Hippocampal formation (tissue), 2 donors: ENCODE measurements at places on chromosomes 2 and 18.

DNA sequence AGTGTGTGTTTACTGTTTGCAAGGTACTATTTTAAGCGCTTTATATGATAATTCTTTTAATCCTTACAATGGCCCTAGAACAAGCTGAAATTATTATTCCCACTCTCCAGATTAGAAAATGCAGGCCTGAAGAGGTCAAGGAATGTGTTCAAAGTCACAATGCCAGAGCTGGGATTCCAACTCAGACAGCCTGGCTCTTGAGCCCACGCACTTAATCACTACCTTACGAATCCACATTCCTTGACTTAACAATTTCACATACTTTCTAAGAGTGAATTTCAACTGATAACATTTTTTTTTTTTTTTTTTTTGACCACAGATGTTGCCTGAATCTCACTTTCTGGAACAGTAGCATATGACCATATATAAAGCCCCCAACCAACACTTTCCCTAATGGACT is 400.3 kb downstream of the NCKAP5 start:
- no peak for DNase-seq

DNA sequence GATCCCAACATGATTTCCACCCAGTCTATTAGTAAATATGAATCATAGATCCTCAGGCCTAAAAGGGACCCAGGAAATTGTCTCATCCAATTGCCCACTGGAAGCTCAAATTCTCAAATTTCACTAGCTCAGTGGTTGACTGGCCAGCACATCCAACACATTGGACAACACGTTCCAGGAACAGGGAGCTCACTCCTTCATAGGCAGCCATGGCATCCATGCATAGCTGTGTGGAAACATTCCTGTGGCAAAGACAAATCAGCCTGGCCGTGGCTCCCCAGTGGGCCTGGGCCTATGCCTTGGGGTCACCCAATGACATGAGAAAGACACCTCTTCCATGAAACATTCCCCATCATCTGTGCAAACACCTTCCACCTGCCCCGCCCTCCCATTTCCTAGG is 261.1 kb downstream of the ANAPC1 start:
- no peak for DNase-seq

DNA sequence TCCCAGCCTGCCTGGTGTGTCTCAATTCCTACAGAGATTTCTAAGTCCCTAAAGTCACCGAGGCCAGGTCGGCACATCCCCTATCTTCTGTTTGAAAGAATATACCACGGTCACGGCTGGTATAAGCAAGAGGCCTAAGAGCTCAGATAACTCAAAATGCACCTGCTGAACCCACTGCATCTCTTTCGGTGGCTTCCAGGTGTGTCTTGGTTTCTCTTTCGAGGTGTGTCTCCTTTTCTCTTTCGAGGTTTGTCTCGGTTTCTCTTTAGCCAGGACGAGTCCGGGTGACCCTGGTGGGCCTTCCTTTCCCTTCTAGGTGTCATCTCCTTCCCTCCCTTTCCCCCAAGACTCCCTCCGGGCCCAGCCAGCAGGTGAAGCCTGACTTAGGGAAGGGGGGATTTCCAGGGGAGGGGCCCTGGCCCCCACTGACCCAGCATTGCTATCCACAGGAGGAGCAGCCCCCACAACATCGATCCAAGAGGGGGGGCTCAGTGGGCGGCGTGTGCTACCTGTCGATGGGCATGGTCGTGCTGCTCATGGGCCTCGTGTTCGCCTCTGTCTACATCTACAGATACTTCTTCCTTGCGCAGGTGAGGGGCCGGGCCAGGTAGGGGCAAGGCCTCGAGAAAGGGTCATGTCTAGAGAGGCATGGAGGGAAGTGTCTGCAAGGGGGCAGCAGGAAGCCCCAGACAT is 8.4 kb downstream of the ITM2C start:
- no peak for DNase-seq

DNA sequence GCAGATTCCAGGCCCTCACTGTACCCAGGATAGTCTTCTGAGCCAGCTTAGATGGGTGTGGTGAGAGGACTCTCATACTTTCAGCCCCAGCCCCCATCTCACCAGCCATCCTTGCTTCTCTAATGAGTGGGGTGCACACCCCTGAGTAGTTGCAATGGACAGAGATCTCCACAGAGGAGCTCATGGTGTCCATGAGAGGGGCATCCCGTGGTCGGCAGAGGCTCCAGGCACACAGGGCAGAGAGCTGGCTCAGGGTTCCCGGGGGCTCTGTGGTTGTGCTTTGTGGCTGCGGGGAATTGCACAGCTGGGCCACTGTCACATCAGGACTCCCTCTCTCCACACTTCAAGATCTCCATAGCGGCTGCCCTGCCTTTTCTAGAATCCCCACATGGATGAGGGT is 226.0 kb upstream of the PXDN start:
- no peak for DNase-seq

DNA sequence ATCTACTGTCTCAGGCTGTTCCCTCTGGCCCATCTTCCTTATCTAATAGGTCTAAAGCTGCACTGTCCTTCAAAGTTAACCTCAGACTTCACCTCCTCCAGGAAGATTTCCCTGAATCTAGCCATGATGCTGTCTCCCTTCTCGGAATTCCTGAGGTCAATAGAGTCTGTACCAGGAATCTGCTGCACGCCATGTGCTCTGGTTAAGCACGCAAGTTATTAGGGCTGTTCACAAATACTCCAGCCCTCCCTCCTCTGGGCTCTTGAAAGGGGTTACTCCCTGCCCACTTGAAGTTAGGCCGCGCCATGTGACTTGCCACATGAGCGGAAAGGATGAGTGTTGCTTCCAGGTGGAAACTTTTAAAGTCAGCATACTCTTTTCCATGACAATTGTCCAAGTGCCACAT is 43.6 kb downstream of the MCFD2 start:
- no peak for DNase-seq

GRCh38 chr2:164009756-164010337 is 274.0 kb upstream of the FIGN start:
- no peak for DNase-seq

GRCh38 chr2:47891369-47892337 is 14.6 kb downstream of the FBXO11 start:
- no peak for DNase-seq

- no peak for DNase-seq
Observed at GRCh38 chr2:70121627-70122372, 34.5 kb downstream of the PCBP1 start.

DNA sequence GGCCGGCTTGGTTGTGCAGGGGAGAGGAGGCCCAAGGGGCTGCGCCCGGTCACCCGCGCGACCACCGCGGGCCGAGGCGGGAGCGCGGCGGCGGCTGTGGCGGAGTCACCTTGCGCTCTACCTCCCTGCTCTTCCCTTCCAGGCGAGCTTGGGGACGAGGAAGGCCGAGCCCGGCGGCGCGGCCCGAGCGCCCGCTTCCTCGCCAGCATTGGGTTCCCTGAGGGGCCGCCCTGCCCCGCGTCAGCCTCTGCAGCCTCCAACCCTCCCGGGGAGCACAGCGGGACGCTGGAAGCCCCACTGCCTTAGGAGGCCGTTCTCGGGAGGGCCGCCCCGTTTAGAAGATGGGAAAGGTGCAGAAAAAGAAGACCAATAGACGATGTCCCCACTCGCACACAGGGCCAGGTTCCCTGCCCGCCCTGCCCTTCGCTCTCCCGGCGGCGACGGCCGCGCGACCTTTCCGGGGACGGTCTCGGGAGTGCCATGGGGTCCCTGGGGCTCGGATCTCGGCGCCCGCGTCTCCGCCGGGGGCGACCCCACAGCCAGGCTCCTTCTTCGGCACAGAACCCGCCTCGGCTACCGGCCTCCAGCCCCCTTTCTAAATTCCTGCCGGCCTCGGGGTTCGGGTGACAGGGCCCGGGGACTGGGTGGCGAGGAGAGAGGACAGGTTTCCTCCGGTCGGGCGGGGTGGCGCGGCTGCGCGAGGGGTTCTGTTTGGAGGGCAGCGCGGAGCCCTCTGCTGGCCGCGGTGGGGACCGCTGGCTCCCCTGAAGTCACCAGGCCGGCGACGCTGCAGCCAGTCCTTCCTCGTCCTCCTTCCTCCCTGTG is 85.5 kb downstream of the HS6ST1 start:
- peak; percentile 82 for DNase-seq

DNA sequence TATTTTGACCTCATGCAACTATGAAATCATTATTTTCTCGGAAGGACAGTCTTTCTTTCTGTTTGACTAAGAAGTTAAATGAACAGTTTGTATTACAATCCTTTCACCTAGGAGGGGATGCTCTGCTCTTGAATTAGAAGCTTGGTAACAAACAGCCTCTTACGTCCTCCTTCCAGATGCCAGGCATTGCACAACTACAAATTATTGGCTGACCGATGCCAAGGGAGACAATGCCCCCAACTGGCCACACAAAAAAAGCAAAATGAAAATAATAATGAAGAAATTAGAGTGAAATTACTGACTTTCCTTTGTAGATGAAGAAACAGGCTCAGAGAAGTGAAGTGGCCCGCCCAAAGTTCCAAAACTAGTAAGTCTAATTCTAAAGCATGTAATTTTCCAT is 177.9 kb downstream of the CYRIA start:
- DNase-seq, result peak; percentile 22

DNA sequence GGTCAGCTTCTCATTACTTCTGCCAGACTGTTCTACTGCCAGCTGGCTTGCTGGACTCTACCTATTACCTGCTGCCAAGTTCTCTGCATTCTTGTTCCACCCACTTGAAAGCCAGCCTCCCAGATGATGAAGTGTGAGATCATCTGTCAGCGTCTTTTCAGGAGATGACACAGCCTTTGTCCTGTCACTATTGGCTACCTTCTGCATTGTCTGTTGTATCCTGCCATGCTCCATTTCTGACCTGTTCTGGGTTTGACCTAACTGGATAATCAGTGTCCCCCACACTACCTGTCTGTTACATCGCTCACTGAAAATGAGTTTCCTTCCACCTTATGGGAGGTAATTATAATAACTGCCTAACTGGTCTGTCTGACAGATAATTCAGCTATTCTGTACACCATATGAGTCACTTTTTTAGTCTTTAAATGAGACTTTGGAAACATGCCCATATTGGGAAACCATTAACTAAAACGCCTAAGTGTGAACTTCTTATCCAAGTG is 520.6 kb downstream of the METTL4 start:
- DNase-seq, result no peak

- no peak for DNase-seq
Observed at GRCh38 chr2:25292408-25292807, 49.3 kb downstream of the DNMT3A start.

DNA sequence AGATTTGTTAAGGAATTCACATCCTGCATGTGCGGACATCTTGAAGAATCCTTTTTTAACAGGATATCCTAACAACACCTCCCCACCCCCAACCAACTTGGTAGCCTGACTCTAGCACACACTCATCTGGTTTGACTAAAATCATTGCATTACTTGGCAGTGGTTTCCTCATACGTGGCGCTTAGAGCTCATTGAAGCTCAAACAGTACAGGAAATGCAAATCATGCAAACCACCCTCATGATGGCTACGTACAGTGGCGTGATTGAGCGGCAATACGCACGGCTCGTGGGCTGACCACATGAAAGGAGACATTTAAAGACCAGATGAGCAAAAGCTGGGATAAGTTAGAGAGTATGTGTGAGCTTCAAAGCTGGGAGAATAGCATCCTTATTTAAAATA is 336.2 kb downstream of the ZEB2 start:
- no peak for DNase-seq

- DNase-seq, result no peak
Observed at GRCh38 chr2:231612109-231612455, 19.4 kb downstream of the TEX44 start.

- DNase-seq, result peak; percentile 89
Observed at GRCh38 chr2:158772306-158773078, 22.6 kb upstream of the DAPL1 start.

- DNase-seq, result no peak
Observed at GRCh38 chr2:168194784-168195522, 52.4 kb downstream of the STK39 start.

- peak; percentile 90 for DNase-seq
Observed at GRCh38 chr2:197011801-197012641, 85.5 kb upstream of the PGAP1 start.

- DNase-seq, result no peak
Observed at GRCh38 chr2:200993097-200993496, 29.6 kb upstream of the ORC2 start.

DNA sequence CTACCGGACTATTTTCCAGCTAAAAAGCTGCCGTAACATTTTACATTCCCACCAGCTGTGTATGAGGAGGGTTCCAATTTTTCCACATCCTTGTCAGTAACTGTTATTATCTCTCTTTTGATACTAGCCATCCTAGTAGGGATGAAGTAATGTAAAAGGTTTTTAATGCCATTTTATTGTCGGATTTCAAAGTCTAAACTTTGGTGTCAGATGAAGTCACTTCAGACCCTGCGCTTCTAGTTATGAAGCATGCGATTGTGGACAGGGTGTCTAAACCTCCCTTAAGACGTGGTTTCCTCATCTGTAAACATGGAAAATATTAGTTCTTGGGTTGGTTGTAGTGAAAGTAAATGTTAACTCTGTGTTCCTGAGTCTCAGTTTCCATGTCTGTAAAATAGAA is 4.7 kb downstream of the DGKD start:
- DNase-seq, result no peak

DNA sequence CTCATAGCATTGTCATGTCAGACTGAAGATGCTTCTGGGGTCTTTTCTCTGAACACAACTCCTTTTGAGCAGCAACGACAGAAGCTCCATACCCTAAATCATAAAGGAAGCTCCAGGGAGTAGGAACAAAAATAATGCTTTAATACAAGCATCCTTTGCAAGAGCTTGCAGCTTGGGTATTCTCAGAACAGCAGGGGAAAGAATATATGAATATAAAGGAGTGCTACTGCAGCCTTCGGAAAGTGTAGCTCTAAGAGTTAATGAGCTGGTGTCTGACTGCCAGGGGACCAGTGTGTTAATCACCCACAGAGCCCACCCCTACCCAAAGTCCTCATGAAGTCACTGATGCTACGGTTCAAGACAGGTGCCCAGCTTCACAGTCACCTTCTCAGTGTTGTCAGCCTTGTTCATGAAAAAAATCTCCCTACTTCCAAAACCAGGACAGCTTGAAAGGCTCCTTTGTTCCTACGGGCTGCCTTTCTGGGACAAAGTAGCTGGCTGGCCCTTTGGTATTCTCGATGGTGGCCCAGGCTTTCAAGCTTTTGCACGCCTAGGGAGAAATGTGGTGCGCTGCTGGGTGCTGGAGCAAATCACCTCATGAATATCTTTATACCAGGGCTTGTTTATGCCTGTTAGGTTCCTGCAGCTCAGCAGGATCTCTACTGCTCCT is 259.7 kb downstream of the CMPK2 start:
- no peak for DNase-seq

DNA sequence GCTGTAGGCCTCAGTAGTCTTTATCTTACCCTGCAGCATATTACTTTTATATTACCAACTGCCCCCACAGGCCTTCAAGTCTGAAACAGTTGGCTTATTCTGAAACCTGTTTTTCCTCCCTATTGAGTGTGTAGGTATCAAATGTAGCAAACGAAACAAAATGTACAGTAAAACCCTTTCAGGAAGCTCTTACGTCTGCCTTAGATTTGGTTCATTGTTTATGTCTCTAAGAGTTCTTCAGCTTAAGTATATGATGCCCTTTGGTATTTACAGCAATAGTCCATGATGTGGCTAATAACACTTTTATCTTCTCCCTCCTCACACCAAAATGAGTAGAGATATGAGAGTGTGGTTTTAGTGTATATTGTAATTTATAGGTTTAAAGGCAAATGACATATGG is 108.8 kb downstream of the DOCK10 start:
- DNase-seq, result no peak
